ENCODE measurements at places on chromosomes 3 and 15. TPM values are rescaled to one million over a fixed set of nuclear protein-coding genes. Genes with fewer than 3 reads are reported as not detected.

DNA sequence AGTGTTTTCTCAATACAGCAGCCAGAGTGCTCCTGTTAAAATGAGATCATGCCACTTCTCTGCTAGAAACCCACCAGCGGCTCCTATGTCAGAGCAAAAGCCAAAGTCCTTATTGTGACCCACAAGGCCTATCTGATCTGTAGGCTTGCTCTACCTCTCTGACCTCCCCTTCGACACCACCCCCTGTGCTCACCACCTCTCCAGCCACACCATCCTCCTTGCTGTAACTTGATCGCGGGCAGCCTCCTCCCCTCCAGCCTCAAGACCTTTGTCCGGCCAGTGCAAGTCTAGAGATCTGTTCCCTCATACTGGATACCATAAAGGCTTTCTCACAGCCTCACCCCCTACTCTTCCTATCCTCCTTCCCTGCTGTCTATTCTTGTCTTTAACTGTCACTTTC is 1.9 kb upstream of the IGDCC4 start:
- H3K4me1 ChIP-seq: peaks cover 25% of the 10 kb centered on the region
- H3K36me3 ChIP-seq: peaks cover 5% of the 10 kb centered on the region

DNA sequence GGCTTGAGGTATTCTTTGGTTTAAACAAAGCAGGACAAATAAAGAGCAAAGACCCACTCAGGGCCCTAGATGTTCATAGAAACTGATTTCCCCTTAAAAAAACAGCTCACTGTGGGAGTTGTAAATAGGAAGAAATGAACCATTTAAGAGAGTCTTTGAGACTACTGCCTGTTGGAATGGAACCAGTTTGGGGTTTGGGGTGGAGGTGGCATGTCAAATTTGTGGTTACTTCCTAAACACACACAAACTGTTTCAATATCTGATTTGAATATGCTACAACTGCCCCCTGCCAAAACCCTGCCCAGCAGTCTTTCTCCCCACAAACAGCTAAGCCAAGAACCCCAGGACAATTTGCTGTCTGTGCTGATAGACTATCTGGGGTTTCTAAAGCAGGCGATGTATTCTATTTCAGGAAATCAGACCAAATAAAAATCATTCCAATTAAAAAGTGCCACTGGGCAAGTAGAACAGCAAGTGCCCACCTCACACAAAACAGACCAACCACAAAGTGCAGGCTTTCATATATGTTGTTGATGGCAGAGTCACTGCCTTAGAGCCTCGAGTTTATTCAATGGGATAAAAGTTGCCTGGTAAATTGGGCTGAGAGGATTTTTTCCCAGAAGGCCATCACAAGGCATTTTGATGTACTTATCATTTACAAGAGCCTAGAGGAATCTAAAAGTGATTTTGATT is 293.9 kb upstream of the PROK2 start:
- H3K36me3 ChIP-seq: peaks cover 11% of the 10 kb centered on the region
- no peak overlapping the region for H3K4me3 ChIP-seq
- no peaks in the 10 kb centered on the region for H3K4me1 ChIP-seq
- H3K27me3 ChIP-seq: peaks cover 8% of the 10 kb centered on the region
- H3K27ac ChIP-seq: no peak overlapping the region

GRCh38 chr3:89303701-89304100 is 196.3 kb downstream of the EPHA3 start:
- no peak overlapping the region for H3K4me3 ChIP-seq
- H3K36me3 ChIP-seq: no peaks in the 10 kb centered on the region
- H3K4me1 ChIP-seq: peaks cover 7% of the 10 kb centered on the region
- no peak for DNase-seq
- H3K27me3 ChIP-seq: no peaks in the 10 kb centered on the region

SPTSSB gene
- not detected for total RNA-seq

DNA sequence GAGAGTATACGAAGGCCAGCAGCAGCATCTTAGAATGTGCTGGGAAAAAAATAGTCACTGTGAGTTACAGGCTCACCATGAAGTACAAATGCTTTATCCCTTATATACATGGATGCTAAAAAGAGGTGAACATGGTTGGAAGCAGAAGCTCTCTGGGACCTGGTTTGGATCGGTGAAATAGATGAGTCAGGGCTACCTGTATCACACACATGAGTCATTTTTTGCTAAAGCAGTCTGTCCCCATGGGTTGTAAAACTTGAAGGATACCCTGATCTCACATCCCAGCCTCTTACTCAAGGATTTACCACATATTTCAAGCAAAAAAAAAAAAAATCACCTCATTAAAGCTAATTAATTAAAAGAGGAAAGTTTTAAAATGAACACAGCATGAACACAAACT is 6.9 kb upstream of the SERPINI2 start:
- no peak overlapping the region for H3K4me3 ChIP-seq
- no peaks in the 10 kb centered on the region for H3K27me3 ChIP-seq
- no peak for DNase-seq
- no peak overlapping the region for H3K27ac ChIP-seq
- H3K4me1 ChIP-seq: no peaks in the 10 kb centered on the region

- H3K36me3 ChIP-seq: no peaks in the 10 kb centered on the region
- no peaks in the 10 kb centered on the region for H3K27me3 ChIP-seq
- no peaks in the 10 kb centered on the region for H3K4me1 ChIP-seq
- no peak overlapping the region for H3K27ac ChIP-seq
Observed at GRCh38 chr3:31137718-31138465, 243.4 kb upstream of the GADL1 start.

DNA sequence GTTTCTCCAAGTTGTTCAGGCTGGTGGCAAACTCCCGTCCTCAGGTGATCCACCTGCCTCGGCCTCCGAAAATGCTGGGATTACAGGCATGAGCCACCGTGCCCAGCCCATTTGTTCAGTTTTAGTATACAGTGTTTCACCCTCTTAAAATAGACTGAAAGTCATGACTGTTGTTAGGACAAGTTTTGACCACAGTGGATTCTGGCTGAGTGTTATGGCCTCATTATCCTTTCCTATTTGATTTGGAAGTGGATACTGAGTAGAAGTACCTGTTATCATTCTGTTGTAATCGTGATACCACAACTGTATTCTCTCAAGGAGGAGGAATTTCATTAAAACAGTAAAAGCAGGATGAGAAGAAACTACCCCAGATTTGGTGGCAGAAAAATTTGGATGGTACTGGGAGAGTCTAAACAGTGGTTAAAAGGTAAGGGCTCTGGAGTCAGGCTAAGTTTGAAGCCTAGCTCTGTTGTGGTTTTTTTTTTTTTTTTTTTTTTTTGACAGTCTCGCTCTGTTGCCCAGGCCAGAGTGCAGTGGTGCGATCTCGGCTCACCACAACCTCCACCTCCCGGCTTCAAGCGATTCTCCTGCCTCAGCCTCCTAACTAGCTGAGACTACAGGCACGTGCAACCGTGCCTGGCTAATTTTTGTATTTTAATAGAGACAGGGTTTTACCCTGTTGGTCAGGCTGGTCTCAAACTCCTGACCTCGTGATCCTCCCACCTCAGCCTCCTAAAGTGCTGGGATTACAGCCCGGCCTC is 2.6 kb downstream of the MAP2K1 start:
- H3K4me3 ChIP-seq: peak overlapping the region; percentile 92
- H3K27ac ChIP-seq: no peak overlapping the region
- peaks cover 59% of the 10 kb centered on the region for H3K4me1 ChIP-seq
- H3K36me3 ChIP-seq: peaks cover 17% of the 10 kb centered on the region

HRG gene
- not detected for total RNA-seq

MAGI1 gene
- total RNA-seq: 21.8 TPM

SH3GL3 gene
- total RNA-seq: not detected

- no peaks in the 10 kb centered on the region for H3K4me1 ChIP-seq
- no peak overlapping the region for H3K27ac ChIP-seq
- 0 out of 2 replicates have a peak, but pooled peaks cover 4% of the 10 kb centered on the region for H3K36me3 ChIP-seq
- H3K4me3 ChIP-seq: no peak overlapping the region
Observed at GRCh38 chr15:90765966-90766365, 48.8 kb downstream of the BLM start.

SERINC4 gene
- not detected for total RNA-seq

DNA sequence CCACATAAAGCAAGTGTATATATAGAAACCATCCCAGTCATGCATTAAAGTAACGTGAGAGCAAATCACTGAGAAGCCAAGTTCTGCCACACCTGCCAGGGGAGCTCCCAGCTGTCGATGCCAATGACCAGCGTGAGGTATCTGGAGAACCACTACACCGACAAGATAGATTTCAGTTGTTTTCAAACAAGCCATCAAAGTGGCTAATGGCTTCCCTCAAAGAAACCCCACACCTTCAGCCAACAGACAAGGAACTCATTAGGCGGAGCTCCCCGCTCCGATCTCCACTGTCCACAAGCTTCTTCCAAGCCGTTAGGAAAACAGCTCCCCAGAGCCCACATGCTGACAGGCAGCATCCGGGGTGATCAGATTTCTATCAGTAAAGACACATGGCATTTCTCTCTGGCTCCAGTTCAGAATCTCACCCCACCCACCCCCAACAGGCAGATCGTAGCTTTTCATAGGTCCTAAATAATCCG is 54.2 kb upstream of the SPATA12 start:
- peaks cover 4% of the 10 kb centered on the region for H3K27me3 ChIP-seq
- no peaks in the 10 kb centered on the region for H3K36me3 ChIP-seq
- H3K4me1 ChIP-seq: peaks cover 24% of the 10 kb centered on the region
- H3K4me3 ChIP-seq: no peak overlapping the region

DNA sequence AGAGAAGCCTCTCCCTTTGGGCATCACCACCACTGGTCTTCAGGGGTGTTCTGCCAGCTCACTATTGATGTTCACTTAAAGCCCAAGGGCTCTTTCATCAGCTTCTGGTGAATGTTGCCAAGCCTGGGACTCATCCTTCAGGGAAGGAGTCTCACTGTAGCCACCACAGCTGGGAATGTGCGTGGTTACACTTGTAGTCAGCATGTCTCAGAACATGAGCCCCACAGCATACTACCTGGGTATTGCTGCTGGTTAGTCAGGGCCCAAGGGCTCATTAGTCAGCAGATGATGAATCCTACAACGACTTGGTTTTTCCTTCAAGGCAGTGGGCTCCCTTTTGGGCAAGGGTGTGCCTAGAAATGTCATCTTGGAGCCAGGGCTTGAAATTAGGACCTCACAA is 412.9 kb downstream of the VGLL3 start:
- no peak overlapping the region for H3K4me3 ChIP-seq
- no peak for DNase-seq
- H3K36me3 ChIP-seq: no peaks in the 10 kb centered on the region
- H3K27me3 ChIP-seq: no peaks in the 10 kb centered on the region
- no peak overlapping the region for H3K27ac ChIP-seq

GRCh38 chr3:61574854-61575253 is 13.5 kb downstream of the PTPRG start:
- H3K36me3 ChIP-seq: peaks cover 26% of the 10 kb centered on the region
- H3K27me3 ChIP-seq: no peaks in the 10 kb centered on the region
- peak overlapping the region; percentile 98 for H3K27ac ChIP-seq
- H3K4me1 ChIP-seq: peaks cover 67% of the 10 kb centered on the region
- DNase-seq: peak; percentile 97

GP9 gene
- not detected for total RNA-seq

DNA sequence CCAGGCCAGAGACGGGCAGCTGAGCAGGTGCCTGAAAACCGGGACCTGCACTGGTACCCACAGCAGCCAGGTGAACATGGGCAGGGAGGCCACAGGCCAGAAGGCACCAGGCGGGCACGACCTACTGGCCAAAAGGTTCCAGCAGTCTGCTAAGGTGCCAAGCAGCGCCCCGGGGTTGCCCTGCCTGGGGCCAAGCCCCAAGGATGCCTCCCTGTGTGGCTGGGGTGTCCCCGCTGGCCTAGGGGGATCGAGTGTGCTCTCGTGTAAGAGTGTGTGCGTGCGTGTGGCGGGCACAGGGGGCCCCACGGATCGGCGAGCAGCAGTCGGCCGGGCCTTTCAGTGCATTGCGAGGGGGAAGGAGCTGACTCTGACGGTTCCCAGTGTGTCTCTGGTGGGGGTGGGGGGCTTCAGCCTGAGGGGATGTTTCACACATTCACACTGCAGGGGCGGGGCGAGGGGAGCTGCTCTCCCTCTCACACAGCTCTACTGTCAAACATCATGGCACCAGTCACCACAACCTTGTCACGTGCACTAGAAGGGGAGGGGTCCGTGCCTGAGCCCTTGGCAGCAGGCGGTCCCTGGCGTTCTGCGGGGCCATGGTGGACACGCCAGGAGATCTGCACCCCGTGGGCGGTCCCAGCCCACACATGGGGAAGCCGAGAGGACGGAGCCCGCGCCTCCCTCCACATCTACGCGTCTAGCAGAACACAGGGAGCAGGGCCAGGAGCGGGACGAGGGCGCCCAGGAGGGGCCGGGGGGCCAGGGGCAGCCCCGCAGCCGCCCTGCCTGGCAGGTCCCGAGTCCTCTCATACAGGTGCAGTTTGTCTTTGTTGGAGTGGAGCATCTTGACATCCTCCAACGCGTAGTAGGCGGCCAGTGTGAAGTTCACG is 44.5 kb downstream of the RGMA start:
- no peak overlapping the region for H3K4me3 ChIP-seq
- peaks cover 9% of the 10 kb centered on the region for H3K36me3 ChIP-seq
- no peak for DNase-seq
- H3K4me1 ChIP-seq: no peaks in the 10 kb centered on the region
- peaks cover 13% of the 10 kb centered on the region for H3K27me3 ChIP-seq

DNA sequence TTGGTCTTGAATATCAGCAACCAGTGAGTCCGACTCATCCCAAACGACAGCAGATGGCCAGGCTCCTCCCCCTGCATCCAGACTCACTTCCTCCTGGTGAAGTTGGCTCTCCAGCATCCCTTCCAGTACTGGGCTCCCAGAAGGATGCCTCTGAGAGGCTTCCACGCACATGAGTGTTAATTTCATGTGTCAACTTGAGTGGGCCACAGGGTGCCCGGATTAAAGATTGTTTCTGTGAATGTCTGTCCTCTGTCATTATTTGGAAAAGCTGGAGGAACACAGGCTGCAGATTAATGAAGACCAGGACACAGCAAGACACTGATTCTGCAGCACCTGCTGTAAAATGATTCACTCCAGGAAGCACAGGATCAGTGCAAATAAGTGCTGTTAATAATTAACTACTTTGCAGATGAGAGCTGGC is 99.8 kb downstream of the ATP10A start:
- peak overlapping the region; percentile 48 for H3K27ac ChIP-seq
- peaks cover 3% of the 10 kb centered on the region for H3K27me3 ChIP-seq
- peaks cover 40% of the 10 kb centered on the region for H3K36me3 ChIP-seq
- peak overlapping the region; percentile 28 for H3K4me3 ChIP-seq

DNA sequence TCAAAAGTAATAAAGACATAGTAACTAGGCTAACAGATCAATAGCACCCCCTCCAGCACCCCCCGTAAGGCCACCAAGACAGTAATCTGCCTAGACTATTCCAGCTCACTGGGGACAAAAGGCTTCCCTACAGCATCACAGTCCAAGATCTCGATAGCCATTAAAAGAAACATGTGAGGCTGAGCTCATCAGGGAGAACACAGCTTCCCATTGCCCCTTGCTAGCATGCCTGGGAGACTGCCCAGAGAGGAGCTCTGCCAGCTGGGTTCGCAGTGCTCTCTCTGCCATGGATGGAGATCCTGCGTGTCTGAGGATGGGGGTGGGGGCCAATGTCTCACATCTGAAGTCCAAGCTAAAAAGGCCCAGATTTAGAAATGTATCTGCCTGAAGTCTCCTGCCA is 17.8 kb downstream of the LRIG1 start:
- H3K4me1 ChIP-seq: peaks cover 37% of the 10 kb centered on the region
- no peaks in the 10 kb centered on the region for H3K36me3 ChIP-seq
- H3K27ac ChIP-seq: no peak overlapping the region

GOLGA8Q gene
- total RNA-seq: 0.52 TPM

GRCh38 chr15:23687143-23687470 is at the start of gene NDN:
Gene NDN, minus strand, starts transcription at chr15:23687305. Its CDS starts 88 bp downstream, at chr15:23687217.
- no peaks in the 10 kb centered on the region for H3K36me3 ChIP-seq
- H3K4me3 ChIP-seq: no peak within 1 kb of the TSS
- H3K27ac ChIP-seq: no peak within 1 kb of the TSS

GRCh38 chr3:112699436-112699978 is 58.6 kb upstream of the CCDC80 start:
- peaks cover 61% of the 10 kb centered on the region for H3K4me1 ChIP-seq
- no peaks in the 10 kb centered on the region for H3K36me3 ChIP-seq
- peak; percentile 95 for DNase-seq
- H3K27me3 ChIP-seq: no peaks in the 10 kb centered on the region
- peak overlapping the region; percentile 47 for H3K4me3 ChIP-seq

KIF23 gene
- 61.1 TPM for total RNA-seq

UCN2 gene
- total RNA-seq: 3.2 TPM

TNIK gene
- 13.7 TPM for total RNA-seq

Data from HFFc6 (cell line).